ENCODE measurements at places on chromosomes 6 and 20.

DNA sequence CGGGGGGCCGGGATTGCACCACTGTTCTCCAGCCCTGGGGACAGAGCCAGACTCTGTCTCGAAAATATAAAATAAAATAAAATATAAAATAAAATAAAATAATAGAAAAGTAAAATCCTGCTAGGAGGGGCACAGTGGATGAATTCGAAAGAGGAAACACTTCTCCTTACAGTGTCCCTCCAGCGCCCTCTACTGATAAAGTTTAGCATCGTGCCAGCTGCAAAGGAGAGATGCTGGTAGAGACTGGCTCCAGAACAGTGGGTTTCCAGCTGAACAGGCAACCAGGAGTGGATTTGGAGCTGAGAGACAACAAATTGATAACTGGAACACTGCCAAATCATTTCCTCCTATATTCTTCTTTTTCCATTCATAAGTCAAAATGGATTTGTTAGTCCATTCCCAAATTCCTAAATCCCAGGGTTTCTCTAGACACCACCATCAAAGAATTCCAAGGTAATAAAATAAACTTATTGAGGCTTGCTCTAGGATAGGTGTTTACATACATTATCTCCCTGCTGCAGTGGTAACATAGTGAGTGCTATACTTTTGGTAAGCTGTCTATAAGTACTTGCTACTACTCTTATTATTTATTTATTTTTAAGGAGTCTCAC is 31.7 kb upstream of the TBPL1 start:
- peak; percentile 36 for DNase-seq

GRCh38 chr6:71190809-71191208 is 97.8 kb upstream of the OGFRL1 start:
- no peak for DNase-seq

DNA sequence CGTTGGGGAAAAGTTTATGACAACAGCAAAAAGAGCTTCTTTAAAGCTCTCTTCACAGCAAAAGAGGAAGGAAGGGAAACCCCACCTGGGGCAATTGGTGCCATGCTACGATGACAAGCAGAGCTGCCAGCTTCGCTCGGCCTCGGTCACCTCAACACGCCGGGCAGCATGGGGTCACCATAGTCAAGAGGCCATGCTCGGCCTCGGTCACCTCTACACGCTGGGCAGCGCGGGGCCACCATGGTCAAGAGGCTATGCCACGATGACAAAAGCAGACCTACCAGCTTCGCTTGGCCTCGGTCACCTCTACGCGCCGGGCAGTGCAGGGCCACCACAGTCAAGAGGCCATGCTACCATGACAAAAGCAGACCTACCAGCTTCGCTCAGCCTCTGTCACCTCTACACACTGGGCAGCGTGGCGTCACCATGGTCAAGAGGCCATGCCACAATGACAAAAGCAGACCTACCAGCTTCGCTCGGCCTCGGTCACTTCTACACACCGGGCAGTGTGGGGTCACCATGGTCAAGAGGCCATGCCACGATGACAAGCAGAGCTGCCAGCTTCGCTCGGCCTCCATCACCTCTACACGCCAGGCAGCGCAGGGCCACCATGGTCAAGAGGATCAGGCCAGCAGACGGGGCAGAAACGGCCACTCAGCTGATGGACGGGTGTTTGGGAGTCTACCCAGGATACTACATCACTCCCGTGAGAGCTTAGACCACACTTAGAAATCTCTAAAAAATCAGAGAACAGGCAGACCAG is 12.1 kb downstream of the APMAP start:
- DNase-seq, result no peak

DNA sequence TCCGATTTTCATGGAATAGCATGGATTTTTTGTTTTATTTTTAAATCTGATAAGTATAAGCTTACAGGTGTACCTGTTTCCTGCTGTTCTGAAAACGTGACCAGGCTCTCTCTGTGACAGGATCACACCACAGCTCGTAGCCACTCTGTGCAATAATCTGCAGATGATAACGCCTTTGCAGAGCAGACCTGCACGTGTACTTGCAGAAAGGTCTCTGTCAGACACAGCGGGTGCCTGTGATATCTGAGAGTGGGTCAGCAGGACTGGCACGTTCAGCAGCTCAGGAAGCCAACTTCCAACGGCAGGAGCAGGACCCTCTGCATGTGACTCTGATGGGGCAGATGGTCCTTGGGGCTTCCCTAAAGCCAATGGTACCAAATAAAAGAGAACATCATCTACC is 68.6 kb upstream of the HDDC2 start:
- DNase-seq, result no peak

DNA sequence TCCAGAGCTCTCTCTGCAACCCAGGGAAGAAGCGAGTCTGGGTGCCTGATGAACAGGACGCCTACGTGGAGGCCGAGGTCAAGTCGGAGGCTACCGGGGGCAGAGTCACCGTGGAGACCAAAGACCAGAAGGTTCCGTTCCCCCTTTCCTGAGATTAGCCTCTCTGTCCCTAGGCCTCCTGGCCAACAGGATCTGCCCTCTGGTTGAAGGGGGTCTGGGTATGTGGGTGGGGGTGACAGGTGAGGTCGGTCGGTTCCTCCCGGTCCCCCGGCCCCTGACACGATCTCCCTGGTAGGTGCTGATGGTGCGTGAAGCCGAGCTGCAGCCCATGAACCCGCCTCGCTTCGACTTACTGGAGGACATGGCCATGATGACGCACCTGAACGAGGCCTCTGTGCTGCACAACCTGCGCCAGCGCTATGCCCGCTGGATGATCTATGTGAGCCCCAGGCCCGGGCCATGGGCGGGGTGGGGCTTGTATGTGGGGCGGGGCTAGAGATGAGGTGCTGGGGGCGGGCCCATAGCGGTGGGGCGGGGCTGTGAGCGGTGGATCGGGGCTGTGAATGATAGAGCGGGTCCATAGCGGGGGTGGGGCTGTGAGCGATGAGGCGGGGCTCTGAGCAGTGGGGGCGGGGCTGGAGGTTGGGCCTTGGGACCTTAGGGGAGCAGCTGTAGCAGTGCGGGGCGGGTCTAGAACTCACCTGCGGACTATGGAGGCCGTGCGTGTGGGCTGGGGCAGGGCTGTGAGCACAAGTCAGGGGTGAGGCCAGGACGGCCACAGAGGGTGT is 23.9 kb downstream of the MYH7B start:
- no peak for DNase-seq

GRCh38 chr20:22611636-22612035 is 27.3 kb upstream of the FOXA2 start:
- no peak for DNase-seq

DNA sequence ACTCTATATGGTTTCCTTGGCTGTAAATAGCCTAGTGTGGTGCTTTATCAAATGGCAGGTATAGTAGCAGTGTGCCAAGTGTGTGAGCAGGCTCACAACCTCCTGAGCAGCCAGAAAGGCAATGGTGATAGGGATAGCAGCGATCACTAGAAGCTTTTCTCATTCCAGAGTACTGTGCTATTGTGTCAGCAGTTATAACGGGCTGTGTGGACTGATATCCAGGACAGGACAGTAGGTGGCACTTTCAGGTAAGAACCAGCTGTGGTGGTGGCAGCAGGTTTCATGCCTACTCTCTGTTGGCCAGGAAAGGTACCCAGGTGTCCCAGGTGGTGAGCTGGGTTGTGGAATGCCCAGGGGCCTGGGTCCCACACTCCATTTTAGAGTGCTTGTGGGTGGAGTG is 448.8 kb upstream of the BTBD3 start:
- no peak for DNase-seq

DNA sequence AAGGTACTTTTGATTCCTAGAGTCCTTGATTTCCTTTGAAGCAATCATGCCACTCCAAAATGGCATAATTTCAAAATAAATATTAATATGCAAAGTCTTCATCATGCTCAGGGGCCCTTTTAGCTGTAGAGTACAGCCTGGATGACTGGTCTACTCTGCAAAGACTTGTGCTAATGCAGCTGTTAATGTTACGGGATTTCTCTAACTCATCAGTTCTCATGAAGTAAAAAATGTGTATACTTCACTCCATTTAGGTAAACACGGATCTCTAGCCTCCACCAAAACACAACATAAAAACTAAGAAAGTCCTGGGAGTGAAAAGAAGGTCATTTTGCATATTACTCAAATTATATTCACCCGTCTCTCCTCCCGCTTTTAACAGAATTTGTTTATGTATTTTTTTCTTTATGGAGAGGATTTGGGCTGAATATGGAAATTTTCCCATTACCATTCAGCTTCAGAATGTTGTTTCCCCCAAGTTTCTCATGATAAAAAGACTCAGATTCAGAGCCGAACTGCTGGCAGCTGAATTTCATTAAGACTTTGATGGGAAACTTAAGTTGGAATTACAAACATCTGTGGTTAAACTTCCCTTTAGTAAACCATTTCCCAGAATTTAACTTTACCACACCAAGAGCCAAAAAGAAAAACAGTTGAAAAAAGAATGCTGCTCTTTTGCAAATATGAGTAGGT is 8.7 kb downstream of the LAMA4 start:
- DNase-seq, result no peak

Measured in stimulated activated CD4-positive, alpha-beta T cell treated with anti-CD3 and anti-CD28 coated beads, Interleukin-15, amount 100 ng/mL, for 1 hour (primary cell).